ENCODE measurements at places on chromosomes 7 and 10.

DNA sequence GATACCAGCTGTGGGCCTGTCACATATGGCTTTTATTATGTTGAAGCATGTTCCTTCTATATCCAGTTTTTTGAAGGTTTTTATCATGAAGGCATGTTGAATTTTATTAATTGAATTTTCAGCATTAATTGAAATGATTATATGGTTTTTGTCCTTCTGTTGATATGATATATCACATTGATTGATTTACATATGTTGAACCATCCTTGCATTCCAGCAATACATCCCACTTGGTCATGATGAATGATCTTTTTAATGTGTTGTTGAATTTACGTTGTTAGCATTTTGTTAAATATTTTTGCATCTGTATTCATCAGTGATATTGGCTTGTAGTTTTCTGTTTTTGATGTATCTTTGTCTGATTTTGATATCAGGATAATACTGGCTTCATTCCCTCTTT lies 21.2 kb downstream of the PRSS37 start:
- no peak for DNase-seq

- DNase-seq = no peak
Observed at GRCh38 chr10:62528441-62528840, 154.3 kb downstream of the ZNF365 start.

GRCh38 chr10:47378606-47379444 lies 5.3 kb downstream of the ZNF488 start:
- DNase-seq = no peak

DNA sequence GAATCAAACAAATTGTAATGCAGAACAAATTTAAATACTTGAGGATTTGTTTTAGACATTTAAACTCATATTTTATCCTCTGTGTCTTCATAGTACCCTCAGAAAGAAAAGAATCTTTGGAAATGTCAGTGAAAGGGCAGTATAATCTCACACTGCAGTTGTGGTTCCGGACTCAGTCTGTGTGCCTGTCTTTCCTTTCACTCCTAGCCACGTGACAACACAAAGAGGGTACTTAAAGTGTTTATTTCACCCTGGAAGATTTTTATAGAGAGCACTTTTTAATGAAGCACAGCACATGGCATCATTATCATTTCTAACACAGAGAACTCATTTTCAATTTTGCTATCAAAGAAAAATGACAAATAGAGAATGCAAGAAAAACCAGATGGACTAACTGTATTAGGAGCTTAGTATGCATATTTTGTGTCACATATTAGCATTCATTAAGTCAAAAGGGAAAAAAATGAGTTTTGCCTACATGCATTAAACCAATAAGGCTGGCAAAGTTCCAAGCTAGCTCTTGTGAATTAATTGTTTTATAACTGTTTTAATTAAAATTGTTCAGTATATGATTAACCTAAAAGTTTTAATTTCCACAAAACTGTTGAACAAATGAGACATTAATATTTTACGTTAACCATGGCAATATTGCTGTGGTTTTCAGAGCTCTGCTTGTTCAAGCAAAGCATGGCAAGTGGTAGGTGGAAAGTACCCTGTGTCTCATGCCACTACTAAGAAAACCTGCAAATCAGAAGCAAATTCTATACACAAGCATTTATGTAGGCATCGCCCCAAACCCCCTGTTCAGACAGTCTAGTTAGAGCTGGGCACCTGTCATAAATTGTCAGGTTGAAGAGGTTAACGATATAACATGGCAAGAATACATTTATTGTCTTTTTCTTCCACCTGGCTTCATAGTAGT lies 65.9 kb downstream of the AUTS2 start:
- DNase-seq = no peak

DNA sequence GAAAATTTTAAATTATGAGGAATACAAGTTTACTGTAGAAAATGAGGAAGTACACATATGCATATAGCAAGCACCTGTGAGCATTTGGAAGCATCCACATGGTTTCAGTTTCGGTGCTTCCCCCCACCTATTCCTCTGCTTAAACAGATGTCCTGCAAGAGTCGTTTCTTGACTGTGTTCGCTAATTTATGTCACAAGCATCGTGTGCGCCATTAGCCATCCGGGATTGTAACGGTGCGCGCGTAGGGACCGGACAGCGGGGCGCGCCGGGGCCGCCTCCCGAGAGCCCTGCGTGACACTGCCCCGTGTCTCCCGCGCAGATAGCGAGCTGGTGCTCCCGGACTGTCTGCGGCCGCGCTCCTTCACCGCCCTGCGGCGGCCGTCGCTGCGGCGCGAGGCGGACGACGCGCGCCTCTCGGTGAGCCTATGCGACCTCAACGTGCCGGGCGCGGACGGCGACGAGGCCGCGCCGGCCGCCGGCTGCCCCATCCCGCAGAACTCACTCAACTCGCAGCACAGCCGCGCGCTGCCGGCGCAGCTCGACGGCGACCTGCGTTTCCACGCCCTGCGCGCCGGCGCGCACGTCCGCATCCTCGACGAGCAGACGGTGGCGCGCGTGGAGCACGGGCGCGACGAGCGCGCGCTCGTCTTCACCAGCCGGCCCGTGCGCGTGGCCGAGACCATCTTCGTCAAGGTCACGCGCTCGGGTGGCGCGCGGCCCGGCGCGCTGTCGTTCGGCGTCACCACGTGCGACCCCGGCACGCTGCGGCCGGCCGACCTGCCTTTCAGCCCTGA lies 90.9 kb downstream of the NEURL1 start:
- no peak for DNase-seq

DNA sequence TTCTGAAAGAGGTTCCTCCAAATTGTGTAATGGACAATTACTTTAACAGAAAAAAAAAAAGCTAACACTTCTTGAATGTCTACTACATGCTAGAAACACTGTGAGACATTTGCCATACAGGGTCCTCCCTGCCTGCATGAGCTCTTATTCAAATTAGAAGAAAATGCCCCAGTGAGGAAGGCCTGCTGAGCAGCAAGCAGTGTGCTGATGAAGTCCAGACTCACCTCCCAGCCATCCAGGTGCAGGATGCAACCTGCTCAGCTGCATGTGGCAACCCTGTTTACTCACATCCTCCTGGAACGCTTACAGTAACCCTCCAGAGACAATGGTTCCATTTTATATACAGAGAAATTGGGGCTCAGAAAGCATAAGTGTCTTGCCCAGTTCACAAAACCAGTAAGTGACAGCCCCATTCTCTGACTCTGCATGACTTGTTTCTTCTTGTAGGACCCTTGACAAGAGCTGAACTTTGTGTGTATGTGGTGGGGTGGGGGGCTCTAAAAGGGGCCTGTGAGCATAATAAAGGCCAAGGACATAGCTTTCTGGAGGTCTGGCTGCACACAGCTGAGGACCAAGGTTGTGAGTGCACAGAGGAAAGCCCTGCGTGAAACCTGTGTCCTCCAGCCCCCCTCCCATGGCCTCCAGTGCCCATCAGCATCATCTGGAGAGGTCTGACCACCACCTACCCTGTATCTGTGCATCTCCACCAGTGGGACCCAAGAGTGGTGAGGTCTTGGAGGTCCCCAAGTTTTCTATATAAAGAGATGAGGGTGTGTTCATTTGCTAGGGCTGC lies 387.8 kb downstream of the GRID1 start:
- DNase-seq = no peak
